ENCODE measurements at places on chromosomes 11 and 22.

DNA sequence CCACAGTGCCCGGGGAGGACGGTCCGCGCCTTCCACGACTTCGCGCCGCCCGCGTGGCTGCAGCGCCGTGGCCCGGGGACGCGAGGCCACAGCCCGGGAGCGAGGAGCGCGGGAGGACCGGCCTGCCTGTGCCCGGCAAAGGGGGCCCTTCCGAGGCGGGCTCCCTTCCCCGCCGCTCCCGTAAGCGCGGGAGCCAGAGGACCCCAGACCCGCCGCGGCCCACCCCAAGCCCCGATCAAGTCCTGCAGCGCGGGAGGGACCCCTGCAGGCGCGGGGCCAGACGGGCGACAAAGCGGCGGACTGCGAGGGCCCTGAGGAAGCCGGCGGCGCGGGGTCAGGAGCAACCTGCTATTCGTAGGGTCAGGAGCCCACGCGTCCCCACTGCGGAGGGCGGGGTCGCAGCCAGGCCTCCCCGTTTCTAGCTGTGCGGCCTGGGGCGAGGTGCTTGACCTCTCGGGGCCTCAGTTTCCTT is 110.3 kb downstream of the WNT7B start:
- DNase-seq: no peak

- no peak for DNase-seq
Observed at GRCh38 chr11:78223320-78223954, 34.7 kb downstream of the USP35 start.

GRCh38 chr11:1970956-1971355 is 23.8 kb downstream of the MRPL23 start:
- DNase-seq: no peak

- no peak for DNase-seq
Observed at GRCh38 chr11:104764710-104765045, 133.6 kb downstream of the CASP12 start.

GRCh38 chr22:39952347-39952746 is 7.8 kb upstream of the TMA7B start:
- DNase-seq: no peak

- no peak for DNase-seq
Observed at GRCh38 chr11:72084965-72085364, 4.3 kb downstream of the LRRC51 start.

- no peak for DNase-seq
Observed at GRCh38 chr22:18111759-18112330, 1.2 kb downstream of the TUBA8 start.

- no peak for DNase-seq
Observed at GRCh38 chr11:134794192-134794591, 382.1 kb upstream of the B3GAT1 start.

- no peak for DNase-seq
Observed at GRCh38 chr22:20503816-20504215, 3.6 kb upstream of the MED15 start.
